ENCODE measurements at places on chromosomes 7 and 10.

DNA sequence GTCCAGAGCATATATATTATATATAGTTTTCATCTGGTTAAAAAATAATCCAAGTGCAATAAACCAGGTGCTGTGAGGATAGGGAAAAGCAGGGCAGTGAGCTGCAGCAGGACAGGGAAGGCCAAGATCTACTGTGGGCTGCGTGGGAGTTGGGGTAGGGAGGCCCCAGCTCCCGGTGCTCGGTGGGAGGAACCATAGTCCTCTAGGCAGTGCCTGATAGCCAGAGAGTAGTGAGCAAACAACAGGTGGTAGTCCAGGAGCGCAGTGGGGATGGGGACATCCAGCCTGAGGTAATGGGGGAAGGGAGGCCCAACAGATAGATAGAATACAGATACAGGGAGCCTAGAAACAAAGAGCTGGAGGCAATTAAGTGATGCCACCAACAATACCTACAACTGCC lies 4.1 kb upstream of the BMPR1A start:
- no peak for DNase-seq

GRCh38 chr7:50212016-50212325 lies 92.5 kb upstream of the IKZF1 start:
- no peak for DNase-seq

DNA sequence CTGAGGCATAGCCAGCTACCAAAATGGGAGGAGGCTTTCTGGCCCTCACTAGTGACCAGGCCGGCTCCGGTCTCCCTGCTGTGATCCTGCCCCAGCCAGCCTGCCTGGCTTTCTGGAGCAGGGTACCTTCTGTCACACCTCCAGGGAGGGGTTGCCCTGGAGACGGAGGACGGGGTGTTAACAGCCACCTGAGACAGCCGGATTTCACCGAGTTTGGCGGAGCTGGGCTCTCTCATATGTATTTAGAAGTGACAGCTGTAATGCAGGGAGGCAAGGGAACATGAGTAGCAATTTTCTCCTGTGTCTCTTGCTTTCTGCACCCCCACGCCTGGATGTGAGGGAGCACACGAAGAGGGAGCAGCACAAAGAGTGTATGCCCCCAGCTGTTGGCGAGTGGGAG lies 473.3 kb downstream of the PLXNA4 start:
- no peak for DNase-seq

GRCh38 chr10:79349766-79350406 lies 2.6 kb downstream of the PPIF start:
- DNase-seq: no peak

DNA sequence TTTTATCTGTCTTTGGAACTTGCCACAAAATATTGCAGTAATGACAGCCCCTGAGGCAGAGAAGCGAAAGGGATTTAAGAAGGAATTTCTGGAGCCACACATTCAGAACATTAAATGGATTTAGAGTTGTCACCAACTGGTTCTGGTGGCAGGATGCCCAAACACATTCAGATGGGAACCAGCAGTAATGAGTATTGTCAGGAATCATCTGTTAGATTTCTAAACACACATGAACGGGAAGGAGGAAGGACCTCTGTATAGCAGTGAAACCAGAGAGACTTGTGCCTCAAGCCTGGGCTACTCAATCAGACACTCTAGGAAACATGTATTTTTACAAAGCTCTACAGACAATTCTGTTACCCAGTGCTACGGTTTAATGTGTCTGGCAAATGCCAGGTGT lies 103.8 kb upstream of the CCNY start:
- DNase-seq: no peak

GRCh38 chr7:150400008-150400787 lies 21.1 kb downstream of the ZNF775 start:
- no peak for DNase-seq

GRCh38 chr7:80583901-80584300 lies 54.5 kb upstream of the CD36 start:
- DNase-seq: no peak

DNA sequence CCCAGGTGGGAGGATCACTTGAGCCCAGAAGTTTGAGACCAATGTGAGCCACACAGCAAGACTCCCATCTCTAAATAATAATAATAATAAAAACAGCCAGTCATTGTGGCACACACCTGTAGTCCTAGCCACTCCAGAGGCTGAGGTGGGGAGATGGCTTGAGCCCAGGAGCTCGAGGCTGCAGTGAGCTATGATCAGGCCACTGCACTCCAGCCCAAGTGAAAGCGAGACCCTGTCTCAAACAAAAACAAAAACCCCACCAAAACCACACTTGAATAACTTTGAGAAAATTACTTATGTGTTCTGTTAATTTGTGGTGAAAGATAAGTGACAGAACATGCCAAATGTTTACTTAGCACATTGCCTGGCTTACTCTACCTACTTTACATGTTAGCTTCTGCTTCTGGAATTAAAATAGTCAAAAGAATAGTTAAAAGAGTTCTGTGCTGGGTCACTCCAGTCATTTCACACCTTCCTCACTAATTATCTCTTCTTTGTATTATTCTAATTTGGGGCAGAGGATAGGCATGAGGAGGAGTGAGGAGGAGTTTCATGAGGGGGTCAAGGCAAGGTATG lies 9.8 kb downstream of the TMEM60 start:
- no peak for DNase-seq

GRCh38 chr7:30304177-30304884 lies 19.9 kb downstream of the ZNRF2 start:
- DNase-seq: no peak

- DNase-seq: no peak
Measured at GRCh38 chr10:97048649-97049427, 136.9 kb downstream of the SLIT1 start.

- DNase-seq: no peak
Measured at GRCh38 chr10:111082102-111082975, 5.5 kb downstream of the ADRA2A start.

All from suppressor macrophage treated with lipopolysaccharide for 4 hours (primary cell).